ENCODE measurements at places on chromosomes 12 and 14. TPM values are rescaled to one million over a fixed set of nuclear protein-coding genes. Genes with fewer than 3 reads are reported as not detected.

Gene KRT78
- not detected for total RNA-seq

Gene USP30
- total RNA-seq, result 13.3 TPM

Gene SLC15A5
- not detected for total RNA-seq

Gene CD4
- total RNA-seq, result 3.1 TPM

Gene FERMT2
- total RNA-seq, result 100 TPM

- no peak for DNase-seq
These were observed 141.3 kb downstream of the KLHL28 start for GRCh38 chr14:44820230-44820964.

- DNase-seq, result peak; percentile 27
These were observed 37.8 kb upstream of the OR4E1 start for GRCh38 chr14:21711360-21711961.

GRCh38 chr12:92601176-92601575 lies 101.6 kb upstream of the PLEKHG7 start:
- DNase-seq, result no peak

GRCh38 chr12:52636189-52636588 lies 15.8 kb downstream of the KRT2 start:
- no peak for DNase-seq

DNA sequence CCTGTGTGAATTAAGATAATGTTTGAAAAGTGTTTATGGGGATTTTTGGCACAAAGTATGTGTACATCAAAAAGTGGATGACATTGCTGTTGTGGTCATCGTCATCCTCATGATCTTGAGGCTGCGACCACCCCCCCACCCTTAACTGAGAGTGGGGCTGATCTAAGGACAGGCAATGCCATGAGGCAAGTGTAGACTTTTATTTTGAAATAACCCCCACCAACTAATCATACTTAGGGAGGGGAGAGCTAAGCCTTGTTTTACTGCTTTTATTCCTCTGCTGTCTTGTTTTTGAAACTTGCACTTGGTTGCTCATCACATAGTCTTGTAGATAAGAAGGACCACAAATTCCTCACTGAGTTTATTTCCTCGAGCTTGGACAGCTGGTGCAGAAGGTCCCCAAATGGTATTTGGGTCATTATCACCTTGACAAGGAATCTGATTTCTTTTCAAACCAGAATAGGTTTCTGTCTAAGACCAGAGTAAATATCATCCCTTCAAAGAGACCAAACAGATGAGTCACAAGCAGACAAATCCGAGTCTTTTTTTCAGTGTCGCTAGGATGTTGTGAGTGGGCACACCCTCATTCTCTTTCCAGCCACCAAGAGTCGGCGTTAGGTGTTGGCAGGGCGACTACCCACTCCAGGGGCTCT lies 23.9 kb upstream of the SMOC1 start:
- no peak for DNase-seq

DNA sequence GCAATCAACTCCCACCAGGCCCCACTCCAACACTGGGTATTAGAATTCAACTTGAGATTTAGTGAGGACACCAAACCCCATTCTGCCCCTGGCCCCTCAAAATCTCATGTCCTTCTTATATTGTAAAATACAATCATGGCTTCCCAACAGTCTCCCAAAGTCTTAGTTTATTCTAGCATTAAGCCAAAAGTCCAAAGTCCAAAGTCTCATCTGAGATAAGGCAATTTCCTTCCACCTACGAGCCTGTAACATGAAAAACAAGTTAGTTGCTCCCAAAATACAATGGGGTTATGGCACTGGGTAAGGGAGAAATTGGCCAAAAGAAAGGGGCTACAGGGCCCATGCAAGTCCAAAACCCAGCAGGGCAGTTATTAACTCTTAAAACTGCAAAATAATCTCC lies 46.6 kb upstream of the TMTC1 start:
- no peak for DNase-seq

DNA sequence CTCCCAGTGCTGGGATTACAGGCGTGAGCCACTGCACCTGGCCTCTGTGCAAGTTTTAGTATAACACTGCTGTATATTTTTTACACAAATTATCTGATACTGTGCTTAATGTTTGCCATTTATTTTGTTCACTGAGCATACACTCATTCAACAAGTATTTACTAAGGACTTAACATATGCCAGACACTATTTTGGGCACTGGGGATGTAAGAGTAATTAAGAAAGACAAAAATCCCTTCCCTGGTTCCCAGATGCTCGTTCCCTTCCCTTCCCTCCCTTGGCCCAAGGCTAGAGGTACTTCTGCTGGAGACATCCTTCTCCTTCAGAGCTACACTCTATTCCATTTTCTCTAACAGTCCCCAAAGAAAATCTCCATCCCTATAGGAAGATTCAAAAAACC lies 12.5 kb downstream of the CIT start:
- no peak for DNase-seq

GRCh38 chr14:103164006-103164405 lies 40.7 kb downstream of the TNFAIP2 start:
- no peak for DNase-seq

DNA sequence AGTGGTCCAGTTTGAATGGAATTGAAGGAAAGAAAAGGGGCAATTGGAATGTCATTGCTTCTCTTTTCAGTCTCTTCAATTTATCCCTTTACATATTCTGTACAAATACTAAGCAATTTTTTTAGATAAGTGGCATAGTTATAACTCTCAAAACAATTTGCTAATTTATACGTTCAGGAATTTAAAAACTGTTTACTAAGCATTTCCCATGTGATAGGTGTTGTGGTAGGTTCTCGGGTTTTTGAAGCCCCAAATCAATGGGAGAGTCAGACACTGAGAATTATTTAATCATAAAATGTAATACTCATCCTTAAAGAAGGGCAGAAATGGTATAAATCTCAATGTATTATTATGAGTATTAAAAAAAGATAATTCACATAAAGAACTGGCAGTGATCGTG lies 197.1 kb downstream of the CNTN1 start:
- no peak for DNase-seq

GRCh38 chr14:51963286-51963685 lies 26.1 kb upstream of the RTRAF start:
- DNase-seq, result peak; percentile 89

GRCh38 chr14:58918066-58918738 lies 270.3 kb upstream of the DAAM1 start:
- DNase-seq, result no peak

- DNase-seq, result no peak
These were observed 1.4 kb downstream of the TMBIM4 start for GRCh38 chr12:66168410-66168809.

Measured in muscle of leg (tissue), 16 donors.